ENCODE measurements at places on chromosomes 6 and 20. TPM values are rescaled to one million over a fixed set of nuclear protein-coding genes. Genes with fewer than 3 reads are reported as not detected.

DNA sequence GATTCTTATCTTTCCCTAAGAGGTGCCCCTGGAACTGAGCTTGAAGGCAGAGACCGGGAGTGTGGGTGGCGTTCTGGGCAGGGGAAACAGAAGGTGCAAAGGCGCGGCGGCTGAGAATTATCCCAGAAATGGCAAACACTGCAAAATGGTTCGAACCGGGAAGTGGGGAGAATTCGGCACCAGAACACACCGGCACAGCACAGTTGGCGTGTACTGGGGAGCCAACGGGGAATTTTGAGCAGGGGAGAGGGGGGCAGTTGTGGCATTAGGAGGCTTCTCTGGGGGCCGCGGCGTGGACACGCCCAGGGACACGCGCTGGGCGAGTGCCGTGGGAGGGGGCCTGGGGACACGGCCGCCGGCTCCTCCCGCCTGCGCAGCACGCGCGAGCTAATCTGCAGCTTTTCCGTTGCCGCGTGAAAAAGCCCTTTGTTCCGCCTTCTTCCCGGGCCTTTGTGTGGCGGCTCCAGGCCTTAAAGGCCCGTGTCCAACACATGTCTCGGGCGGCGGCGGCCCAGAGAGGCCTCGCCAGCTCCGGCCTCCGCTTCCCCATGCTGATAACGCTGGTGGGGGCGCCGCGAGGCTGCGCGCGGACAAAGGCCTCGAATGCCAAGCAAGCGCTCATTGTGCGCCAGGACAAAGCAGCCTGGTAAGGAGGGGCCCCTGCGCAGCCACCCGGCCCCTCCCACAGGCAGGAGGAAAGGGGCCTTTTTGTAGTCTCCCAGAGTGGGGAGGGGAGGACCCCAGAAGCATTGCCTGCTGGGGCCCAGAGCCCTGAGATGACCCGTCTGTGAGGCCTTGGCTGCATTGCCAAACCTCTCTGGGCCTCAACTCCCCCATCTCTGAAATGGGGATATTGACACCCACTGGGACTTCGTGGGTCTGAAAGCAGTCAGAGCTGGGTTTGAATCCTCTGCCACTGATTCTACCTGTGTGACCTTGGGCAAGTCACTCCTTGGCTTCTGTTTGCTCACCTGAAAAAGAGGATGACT, 82.8 kb downstream of the CD40 start:
- no peak for DNase-seq

DNA sequence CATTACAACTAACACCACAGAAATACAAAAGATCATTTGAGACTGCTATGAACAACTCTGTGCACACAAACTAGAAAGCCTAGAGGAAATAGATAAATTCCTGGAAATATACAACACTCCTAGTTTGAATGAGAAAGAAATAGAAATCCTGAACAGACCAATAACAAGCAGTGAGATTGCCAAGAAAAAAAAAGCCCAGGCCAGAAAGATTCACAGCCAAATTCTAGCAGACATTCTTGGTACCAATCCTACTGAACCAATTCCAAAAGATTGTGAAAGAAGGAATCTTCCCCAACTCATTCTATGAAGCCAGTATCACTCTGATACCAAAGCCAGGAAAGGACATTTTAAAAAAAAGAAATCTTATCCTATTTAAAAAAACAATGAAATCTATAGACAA, 7.0 kb upstream of the CDK19 start:
- no peak for DNase-seq

- no peak for DNase-seq
These were observed 31.8 kb downstream of the KCNG1 start for GRCh38 chr20:50991076-50991475.

- DNase-seq: no peak
These were observed 264.3 kb upstream of the ECI2 start for GRCh38 chr6:4399656-4400055.

DNA sequence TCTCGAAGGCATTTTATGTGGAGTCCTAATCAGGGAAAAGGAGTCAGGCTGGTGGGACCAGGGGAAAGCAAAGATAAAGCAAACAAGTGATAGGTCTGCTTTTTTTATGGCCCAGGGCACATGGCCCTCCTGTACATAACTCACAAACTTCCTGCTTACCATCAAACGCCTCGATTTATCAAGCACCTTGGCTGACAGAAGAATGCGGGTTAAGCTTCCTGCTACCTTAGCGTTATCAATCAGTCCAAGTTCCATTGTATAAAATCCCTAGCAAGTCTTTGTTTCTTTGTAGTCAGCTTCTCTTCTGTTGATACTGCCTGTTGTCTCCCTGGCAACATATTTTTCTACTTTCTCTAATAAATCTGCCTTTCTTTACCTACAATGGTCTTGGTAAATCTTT, 4.1 kb upstream of the TRIM27 start:
- no peak for DNase-seq

DNA sequence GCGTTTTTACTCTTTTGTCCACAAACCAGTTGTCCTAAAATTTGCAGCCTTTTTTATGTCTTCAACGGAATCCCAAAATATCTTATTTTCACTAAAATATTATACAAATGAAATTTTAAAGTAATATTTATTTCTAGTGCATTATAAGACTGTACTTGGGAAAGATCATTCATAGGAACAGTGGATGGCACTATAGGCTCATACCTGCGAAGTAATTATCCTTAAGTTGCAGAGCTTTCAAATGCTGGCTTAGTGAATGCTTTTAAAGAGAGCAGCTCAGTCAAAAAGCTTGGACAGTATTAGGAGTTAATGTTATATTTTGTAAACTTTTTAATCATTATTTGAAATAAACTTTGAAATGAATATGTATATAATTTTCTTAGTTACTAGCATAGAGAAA, 254.9 kb downstream of the CDKAL1 start:
- no peak for DNase-seq

GRCh38 chr20:12055161-12055560, 137.5 kb downstream of the BTBD3 start:
- no peak for DNase-seq

DNA sequence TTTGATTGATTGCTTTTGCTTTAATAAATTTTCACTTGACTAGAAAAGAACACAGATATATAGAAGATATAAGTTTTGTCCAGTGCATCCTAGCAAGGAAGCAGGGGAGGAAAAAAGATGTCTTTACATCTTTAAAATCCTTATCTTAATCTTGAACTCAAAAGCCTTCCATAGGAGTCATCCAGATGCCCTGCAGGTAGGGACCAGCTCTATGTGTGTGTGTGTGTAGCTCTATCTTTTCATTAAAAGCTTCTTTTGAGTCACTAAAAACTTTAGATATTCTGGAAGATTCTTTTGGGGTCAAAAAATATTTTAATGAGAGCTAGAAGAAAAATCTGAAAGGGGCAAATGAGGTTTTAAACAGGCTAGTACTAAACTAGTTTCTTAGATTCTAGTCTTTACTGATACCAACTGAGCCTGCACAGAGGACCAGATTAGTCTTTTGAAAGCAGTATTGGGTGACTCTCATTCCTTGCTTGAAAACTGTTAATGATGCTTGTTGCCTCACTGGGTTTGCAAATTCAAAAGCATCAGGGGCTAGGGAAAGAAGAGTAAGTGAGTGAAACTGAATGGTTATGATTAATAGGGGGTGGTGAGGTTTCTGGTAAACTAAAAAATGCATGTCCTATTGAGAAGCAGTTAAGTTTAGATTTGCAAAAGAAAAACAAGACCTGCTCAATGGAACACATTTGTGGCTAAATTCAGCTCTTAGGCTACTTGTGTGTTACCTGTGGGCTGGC, 40.6 kb upstream of the JAG1 start:
- DNase-seq: no peak

DNA sequence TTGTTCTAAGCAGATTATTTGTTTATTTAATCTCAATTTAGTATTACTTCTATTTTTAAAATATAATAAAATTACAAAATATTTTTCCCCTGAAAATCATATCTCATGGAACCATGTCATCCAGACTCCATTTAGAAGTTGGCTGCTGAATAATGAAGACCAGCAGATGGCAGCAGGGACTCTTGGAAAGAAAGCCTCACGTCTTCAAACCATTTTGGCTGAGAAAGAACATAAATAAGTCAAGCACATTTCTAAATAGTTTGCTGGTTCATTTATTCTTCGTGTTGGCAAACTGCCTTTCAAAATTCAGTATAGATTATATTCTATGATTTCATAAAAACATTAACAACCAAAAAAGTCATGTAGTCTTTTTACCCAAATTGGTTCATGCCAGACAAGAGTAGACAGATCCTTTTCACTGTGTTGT, 71.7 kb downstream of the RCAN2 start:
- peak; percentile 24 for DNase-seq

DNA sequence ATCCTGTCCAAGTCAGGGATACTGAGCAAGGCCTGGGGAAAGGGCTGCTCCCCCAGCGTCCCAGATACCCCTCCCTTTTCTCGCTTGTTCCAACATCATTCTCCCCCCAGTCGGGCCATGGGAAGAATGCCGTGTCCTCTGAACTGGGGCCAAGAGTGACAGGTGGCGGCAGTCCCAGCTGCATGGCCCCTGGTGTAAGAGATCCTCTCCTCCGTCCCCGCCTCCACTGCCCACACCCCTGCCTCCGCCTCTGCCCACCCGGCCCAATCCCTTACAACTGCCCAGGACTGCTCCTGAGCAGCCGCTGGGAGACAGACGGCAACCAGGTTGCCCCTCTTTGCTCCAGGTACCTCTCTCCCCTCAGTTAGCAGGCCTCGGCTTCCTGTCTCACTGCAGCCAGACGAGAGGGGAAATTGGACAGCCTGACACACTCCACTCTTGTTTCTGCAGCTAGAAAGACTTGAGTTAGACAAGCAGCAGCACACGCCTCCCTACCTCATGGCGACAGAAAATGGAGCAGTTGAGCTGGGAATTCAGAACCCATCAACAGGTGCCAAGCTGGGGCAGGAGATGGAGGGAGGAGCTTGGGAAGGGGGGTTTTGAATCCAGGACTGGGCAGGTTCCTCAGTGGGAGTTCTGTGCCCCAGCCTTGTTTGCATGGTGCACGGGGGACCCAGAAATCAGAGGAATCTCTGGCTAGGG, at the start of gene MYLK2:
TSS of gene MYLK2 (plus strand) at position 274 of the 702 bp plus-strand sequence. CDS start at position 499, 225 bp downstream.
- DNase-seq: peak; percentile 61

DNA sequence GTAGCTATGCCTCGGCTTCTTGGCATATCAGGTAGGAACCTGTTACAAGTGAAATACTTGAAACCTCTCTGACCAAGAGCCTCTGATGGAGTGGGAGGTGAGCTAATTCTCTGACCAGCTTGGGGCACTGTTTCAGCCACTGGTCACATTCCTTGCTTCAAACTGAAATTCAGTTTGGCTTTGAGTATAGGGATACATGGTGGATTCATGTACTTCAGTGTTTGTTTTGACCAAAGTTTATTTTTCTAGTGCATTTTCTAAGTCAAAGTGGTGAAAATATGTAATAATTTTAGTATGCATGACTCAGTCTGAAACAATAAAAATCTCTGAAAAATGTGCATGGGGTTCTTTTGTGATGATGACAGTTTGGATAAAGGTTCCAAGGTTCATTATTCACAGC, 18.6 kb downstream of the TTPAL start:
- no peak for DNase-seq

DNA sequence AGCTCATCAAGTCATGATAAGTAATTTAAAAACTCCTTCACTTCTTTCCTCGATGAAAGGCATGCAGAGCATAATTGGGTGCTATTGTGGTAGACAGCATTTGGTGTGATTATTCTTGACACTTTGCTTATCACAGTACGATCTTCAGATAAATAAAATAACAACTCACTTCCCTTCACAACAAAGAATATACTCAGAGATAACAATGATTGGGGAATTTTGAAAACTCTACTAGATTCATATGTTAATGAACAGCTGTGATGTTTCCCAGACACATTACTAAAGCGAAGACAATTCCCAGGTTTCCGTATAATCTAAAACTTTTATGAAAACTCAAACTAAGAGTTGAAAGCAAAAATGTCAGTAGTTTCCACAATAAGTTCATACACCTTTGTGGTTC, 670.6 kb upstream of the EPHA7 start:
- DNase-seq: no peak

- DNase-seq: peak; percentile 85
These were observed 14.3 kb upstream of the MAP1LC3A start for GRCh38 chr20:34544109-34544796.

GRCh38 chr6:72646604-72647485, 25.0 kb downstream of the KCNQ5 start:
- DNase-seq: no peak

GRCh38 chr6:139257291-139257690, 34.5 kb downstream of the TXLNB start:
- no peak for DNase-seq

DNA sequence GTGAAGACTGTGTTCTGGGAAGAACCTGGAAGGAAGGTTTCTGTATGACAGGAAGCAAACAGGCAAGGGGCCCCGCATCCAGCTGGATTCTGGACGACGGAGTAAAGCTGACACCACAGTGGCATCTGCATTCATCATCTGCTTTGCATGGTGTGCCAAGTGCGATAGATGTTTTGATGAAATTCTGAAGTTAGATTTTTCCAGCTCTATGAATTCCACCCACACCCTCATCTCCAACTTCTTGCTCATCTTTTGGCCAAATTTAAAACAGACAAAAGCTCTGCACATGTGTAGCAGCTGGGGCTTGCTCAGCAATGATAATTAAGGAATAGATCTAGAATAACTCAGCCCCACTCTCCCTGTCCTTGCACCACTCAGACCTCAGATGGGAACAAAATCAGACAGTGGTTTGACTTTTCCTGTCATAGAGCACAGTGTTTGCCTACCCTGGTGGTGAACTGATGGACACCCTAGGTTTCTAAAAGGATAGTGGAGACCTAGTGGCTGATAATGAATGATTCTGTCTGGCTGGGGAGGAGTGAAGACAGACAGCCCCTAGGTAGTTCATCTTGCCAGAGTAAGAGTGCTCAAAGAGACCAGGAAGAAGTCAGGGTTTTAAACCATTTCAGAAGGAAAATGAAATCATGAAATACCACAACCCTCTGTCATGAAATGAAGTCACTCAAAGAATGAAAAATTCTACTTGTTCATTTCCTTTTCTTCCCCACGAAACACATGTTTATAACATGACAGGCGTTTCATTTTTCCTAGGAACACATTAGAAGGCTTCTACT, 85.8 kb downstream of the BCAS1 start:
- DNase-seq: no peak

DNA sequence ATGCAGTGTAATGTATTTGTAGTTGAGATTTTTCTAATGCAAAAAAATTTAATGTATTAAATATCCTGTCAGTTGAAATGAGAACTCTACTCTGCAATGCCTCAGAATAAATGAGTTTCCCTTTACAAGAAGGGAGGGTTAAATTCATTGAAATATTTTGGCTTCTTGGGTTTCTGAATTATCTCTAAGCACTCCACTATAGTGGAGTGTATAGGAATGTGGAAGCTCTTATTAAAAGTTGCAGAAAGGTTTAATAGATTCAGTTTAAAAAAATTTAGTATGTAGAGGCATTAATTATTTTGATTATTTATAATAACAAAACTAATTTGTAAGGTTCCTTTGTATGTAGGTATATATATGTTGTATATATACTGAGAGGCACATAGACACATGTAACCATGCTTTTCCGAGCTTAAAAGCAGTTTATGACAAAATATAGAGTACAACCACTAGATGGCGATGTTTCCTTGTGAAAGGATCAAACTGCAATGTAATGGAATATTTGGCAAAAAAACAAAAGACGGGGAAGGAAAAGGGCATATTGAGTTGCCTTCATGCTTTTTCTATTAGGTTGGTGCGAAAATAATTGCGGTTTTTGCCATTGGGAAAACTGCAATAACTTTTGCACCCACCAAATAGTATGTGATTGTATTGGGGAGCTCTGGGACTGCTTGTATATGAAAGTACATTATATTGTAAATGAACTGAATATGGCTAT, 144.2 kb downstream of the MYO6 start:
- DNase-seq: peak; percentile 49

MUC22 gene
- not detected for total RNA-seq

RAET1L gene
- total RNA-seq: not detected

OTOR gene
- total RNA-seq: not detected

GGTLC1 gene
- total RNA-seq: not detected

ESR1 gene
- total RNA-seq: under 0.01 TPM

OOEP gene
- not detected for total RNA-seq

PKIB gene
- total RNA-seq: 62.9 TPM

CRISP3 gene
- total RNA-seq: not detected
